ENCODE measurements at places on chromosomes 1 and 21.

DNA sequence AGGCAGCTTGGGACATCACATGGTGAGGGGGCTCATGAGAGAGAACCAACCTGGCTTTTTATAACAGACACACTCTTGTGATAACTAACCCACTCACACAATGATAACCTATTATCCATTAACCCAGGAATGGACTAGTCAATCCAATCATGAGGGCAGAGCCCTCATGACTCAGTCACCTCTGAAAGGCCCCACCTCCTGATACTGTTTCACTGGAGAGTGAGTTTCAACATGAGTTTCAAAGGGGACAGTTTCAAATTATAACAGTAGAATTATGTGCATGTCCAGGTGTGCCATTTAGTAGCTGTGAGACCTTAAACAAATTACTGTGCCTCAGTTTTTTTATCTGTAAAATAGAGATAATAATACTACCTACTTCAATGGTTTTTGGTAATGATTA lies 47.6 kb upstream of the PPP2R5A start:
- peak; percentile 18 for DNase-seq

GRCh38 chr1:237685551-237685950 lies 205.2 kb downstream of the ZP4 start:
- DNase-seq: no peak

- DNase-seq: peak; percentile 25
Observed at GRCh38 chr1:42259059-42259738, 75.8 kb downstream of the FOXJ3 start.

- peak; percentile 91 for DNase-seq
Observed at GRCh38 chr1:33349778-33350610, 29.1 kb upstream of the A3GALT2 start.

DNA sequence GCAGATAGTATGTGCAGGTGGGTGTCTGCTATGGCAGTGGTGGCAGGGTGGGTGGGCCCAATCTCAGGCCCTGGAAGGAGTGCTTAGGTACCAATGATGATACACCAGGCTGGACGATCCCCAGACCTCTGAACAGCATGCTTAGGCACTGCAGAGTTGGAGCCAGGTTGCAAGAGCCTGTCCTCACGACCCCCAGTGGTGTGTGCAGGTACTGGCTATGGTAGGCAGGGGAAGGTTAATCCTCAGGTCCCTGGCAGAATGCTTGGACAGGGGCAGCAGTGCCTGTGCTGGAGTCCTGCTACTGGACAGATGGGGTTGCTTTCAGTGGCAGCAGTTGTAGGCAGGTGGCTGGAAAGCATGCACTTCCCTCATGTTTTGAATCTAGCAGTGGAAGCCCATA lies 100.5 kb upstream of the NEK7 start:
- no peak for DNase-seq

DNA sequence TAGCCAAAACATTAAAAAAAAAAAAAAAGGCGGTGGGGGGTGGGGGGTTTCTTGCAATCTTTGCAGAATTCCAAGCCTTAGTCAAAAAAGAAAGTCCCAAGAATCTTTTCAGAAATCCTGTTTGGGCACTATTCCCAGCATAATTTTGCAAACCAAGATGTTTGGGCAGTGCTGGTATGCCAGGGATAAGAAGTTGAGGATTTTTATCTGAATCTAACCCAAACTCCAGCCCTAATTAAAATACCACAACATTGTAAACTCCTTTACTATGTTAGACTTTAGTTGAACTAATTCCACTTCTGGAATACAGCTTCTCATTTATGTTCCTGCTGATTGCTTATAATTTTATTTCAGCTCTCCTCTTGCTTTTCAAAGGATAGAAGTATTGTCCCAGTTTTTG lies 504.1 kb upstream of the ADGRL2 start:
- DNase-seq: no peak

DNA sequence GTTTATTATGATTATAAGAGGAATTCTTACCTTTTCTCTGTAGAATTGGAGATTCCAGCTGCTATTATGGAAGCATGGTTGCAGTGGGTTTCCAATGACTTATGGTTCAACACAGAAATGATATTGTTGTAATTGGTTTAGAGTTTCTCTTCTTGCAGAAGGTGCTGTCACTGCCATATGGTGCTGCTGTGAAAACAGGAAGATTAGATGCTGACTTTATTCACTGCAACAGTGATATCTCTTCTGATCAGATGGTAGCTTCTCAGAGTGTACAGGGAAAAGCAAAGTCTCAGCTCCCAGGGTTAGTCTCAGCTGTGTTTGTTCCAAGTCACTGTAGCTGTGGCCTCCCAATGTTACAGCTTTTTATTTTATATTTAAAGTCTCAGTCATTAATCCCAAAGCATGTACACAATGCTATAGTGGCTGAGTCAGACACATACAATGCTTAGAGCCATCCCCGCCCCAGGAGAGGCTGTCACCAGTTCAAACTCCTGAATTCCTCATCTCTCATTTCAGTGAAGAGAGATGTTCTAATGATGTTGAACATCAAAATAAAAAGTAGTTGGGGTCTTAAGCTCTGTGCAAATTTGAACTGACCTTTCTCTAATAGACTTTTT lies 42.7 kb upstream of the RGS2 start:
- no peak for DNase-seq

GRCh38 chr1:239426821-239427475 lies 40.6 kb downstream of the CHRM3 start:
- no peak for DNase-seq

DNA sequence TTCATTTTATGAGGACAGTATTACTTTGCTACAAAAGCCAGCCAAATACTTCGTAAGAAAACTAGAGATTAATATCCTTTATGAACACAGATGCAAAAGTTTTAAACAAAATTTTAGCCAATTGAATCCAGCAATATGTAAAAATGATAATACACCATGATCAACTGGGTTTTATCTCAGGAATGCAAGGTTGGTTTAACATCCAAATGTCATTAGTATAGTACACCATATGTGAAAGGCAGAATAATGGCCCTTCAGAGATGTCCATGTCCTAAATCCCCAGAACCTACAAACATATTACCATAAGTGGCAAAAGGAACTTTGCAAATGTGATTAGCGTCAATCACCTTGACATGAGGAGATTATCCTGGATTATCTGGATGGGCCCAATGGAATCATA lies 16.7 kb upstream of the KCNJ6 start:
- DNase-seq: no peak

DNA sequence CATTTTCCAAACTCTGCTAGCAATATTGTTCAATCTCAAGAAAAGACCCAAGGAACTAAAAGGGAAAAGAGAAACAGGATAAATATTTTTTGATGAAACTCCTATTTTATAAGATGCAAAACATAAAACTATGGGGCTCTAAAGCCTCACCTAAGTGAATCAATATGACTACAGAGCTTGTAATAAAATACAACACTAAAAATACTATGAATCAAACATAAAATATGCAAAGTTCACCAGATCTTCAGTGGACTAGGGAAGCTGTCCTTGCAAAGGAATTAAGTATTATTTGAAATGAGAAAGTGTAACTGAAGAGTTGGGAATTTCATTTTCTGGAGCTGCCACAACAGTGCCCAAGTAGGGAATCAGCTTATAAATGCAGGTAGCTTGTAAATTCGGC lies 124.5 kb downstream of the CRB1 start:
- no peak for DNase-seq

DNA sequence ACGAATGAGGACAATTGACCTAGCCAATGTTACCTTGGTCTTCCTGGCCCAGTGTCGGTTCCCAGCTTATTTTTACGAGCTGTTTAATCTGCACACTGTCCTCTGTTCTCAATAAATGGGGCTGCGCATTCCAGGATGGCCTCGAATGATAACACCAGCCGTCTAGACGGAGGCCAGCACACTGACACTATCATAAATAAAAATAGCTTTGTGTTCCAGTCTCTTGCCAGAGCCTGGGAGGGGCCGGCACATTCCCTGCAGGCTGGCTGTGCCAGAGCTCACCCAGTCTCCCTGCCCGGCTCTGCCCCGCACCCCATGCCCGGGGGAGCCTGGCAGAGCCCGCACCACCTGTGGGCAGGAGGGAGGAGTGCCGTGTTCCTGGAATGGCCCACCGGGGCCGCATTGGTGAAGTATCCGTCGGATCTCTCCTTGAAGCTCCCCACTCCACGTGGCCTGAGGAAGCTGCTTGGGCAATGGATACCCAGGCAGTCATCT lies 92.1 kb downstream of the SPSB1 start:
- DNase-seq: no peak

- no peak for DNase-seq
Observed at GRCh38 chr1:17728123-17728712, 26.9 kb upstream of the ACTL8 start.

- no peak for DNase-seq
Observed at GRCh38 chr1:98969798-98970490, 34.7 kb downstream of the PLPPR5 start.

DNA sequence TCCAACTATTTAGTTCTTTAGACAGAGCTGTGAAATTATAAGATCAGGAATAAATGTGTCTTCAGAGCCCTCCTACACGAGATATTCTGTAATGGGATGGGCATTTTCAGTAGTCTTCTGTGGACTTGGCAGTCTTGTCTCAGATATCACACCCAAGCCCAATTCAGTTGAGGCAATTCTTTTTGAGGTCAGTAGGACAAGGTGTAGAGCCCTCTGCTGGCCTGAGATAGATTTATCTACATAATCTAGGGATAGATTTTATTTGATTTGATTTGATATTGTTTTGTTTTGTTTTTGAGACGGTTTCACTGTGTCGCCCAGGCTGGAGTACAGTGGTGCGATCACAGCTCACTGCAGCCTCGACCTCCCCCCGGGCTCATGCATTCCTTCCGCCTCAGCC lies 77.5 kb downstream of the FMN2 start:
- no peak for DNase-seq

DNA sequence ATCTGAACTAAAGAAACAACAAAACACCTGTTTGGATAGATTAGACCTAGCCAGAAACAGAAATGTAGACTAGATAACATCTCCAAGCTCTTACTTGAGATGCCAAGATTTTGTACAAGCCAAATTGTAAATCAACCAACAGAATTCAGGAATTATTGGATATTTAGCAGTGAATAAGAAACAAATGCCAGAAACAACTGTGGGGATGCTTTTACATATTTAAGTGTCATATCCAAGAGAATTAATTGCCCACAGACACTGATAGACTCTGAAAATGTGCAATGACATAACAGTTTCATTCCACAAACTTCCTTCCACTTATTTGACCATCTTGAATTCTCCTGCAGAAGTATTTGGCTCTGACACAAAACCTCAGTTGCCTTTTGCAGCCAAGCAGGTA lies 92.3 kb downstream of the SGIP1 start:
- DNase-seq: no peak

DNA sequence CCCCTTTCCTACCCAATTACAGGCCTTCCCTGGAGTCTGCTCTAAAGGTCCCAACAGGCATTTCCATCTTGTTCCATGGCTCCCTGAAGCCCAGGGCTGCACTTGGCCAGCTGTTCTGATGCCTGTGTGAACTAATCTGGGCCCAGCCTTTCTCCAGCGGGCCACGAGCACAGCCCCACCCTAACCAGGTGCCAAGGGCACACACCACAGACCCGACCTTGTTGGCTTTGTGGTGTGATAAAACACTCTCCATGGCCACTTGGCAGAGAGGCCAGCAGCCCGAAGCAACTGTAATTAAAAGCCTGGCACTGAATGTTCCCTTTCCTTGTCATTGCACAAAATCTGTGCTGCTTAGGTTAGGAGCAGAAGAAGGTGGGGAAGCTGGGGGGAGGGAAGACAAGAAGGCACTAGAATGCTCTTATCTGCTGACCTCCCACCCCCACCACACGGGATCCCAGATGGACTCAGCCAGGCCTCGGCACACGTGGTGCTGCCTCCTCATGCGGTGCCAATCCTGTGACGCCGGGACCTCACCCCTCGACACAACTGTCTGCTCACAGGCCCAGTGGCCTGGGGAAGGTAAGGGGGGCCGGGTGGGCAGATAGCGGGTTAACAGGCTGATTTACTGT lies 9.9 kb downstream of the HCRTR1 start:
- no peak for DNase-seq

GRCh38 chr1:55064861-55065263 lies 25.5 kb downstream of the PCSK9 start:
- no peak for DNase-seq

GRCh38 chr21:44618909-44619308 lies 7.0 kb downstream of the KRTAP10-8 start:
- no peak for DNase-seq

DNA sequence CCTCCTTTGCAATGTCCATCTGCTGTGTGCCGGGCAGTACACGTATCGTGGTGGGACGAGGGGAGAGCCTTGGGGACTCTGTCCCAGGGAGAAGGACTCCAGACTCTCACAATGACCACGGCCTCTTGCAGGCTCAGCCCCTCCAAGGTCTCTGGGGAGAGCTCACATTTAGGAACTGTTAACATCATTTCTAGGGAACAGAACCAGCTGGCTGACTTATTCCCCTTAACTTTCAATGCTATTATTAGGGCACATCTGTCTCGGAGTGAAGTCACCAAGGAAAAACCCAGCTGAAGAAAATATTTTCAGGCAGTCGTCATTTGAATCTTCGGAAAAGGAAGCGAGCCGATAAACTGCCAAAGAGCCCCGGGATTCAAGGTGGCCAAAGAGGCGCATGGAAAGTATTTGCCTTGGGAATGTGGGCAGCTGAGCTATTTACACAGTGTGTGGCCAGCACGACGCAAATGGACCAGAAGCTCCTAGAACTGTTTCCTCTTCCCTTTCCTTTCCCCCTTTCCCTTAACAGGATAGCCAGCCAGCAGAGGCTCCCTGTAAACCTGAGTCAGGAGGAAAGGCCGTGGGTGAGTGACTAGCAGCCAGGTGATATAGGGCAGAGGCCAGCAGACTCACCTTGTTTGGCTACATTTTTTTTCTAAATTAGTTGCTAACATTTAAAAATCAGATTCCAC lies 74.5 kb downstream of the ITPKB start:
- no peak for DNase-seq

GRCh38 chr1:204382714-204383083 lies 23.0 kb upstream of the PLEKHA6 start:
- DNase-seq: no peak

- DNase-seq: no peak
Observed at GRCh38 chr1:47440599-47441081, 2.8 kb downstream of the FOXD2 start.

DNA sequence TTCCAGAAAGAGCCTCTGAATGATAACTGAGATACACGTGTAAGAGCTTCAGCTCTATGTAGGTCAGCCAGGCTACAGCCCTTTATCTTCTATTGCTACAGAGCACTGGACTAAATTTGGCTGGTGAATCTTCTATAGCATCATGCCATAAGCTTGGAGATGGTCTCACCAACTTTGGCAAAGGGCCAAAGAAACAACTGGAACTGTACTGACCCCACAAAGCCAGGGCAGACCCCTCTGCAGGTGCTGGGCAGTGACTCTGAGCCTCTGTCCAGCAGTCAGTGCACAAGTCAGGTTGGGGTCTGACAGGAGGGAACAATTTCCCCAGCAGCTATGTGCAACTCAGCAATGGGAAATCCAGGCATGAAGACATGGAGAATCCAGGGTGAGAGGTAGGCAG lies 57.8 kb upstream of the NFASC start:
- DNase-seq: no peak

DNA sequence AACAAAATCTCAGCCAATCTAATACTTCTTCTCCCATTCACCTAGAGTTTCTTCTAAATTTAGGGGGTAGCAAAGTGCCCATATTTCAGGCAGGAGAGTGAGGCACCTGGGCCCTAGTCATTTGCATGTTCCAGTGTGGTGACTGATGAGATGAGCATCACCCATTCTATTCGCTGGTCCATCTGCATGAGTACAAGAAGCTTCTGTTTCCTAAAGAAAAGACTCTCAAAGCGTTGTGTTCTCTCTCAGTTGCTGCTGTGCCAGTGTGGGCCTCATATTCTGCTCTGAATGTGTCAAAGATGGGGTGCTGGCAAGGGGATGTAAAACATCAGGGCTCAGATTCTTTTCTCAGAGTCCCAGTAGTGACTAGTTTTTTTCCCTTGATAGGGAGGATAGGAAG lies 16.1 kb upstream of the DPYD start:
- DNase-seq: no peak
